ENCODE measurements at places on chromosomes 11 and 22.

DNA sequence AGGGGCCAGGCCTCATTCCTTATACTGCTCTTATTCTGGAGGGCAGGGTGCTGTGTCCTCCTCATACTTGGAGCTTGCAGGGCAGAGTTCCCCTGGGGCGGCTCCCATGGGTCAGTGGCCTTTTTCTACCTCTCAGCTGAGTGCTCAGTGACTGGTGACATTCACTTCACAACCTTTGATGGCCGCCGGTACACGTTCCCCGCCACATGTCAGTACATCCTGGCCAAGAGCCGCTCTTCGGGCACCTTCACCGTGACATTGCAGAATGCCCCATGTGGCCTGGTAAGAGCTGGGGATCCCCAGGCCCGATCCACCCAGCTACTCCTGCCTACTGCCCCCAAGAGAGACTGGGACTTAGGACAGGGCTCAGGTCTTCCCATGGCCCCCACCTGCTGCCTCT is 14.5 kb downstream of the OTOG start:
- no peak for DNase-seq

- no peak for DNase-seq
These were observed at the start of gene SORL1 for GRCh38 chr11:121451986-121452608. Gene SORL1 (plus strand): TSS chr11:121452314. CDS start chr11:121452332, 18 bp downstream.

- DNase-seq: no peak
These were observed 153.9 kb upstream of the MPPED2 start for GRCh38 chr11:30740091-30740490.

GRCh38 chr11:120740380-120740779 is 228.8 kb downstream of the GRIK4 start:
- DNase-seq: no peak

DNA sequence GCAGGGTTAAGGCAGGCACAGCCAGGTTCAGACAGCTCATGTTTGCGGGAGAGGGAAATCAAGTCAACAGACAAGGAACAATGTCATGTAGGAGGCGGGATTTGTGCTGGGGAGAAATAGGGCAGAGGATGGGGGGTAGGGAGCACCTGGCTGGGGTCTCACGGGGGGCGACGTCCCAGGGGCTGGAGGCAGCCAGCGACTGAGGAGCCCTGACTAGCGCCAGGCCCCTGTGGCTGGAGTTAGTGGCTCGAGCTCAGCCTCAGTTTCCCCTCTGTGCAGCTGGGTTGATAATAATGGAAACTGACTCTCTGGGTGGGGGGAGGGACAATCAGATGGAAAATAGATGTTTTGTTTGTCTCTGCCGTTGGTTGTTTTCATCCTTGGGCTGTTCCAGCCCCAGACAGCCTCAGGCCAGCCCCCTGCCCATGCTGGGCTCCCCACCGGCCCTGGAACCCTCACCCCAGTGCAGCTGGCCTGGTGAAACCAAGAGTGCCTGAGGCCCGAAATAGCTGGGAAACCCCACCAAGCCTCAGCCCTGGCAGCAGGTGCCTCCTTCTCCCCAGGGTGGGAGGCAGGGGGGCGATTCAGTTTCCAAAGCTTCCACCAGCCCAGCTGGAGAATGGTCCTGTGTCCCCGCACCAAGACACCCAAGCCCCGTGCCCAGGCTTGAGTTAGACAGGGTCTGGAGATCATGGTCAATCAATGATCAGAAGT is 44.1 kb downstream of the IGLL5 start:
- peak; percentile 55 for DNase-seq

- DNase-seq: no peak
These were observed 2.8 kb upstream of the LZTR1 start for GRCh38 chr22:20979243-20979809.

Data from GM12878 (cell line).